ENCODE measurements at places on chromosomes 2 and 18.

- no peak for DNase-seq
Observed at GRCh38 chr2:122858075-122858702, 1102.7 kb downstream of the TSN start.

- peak; percentile 74 for DNase-seq
Observed at GRCh38 chr2:24049485-24050021, at the start of gene FKBP1B. Gene FKBP1B, plus strand, starts transcription at chr2:24049741. Its CDS starts 109 bp downstream, at chr2:24049850.

DNA sequence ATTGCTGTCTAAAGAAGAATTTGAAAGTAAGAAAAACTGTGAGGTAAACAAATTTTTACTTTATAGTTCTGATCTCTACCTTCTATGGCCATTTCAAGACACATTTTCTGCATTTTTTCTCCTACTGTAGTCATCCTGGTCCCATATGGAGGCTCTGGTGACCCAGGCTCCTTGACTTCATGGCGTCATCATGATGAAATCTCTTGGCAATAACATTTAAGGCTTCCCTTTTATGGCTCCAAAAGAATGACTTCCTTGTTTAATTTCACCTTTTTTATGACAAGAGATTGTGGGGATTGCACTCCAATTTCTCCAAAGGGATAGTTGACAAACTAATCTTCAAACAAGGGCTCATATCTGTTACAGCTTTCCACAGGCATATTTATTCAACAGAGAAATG is 143.0 kb upstream of the SCN7A start:
- DNase-seq = no peak

DNA sequence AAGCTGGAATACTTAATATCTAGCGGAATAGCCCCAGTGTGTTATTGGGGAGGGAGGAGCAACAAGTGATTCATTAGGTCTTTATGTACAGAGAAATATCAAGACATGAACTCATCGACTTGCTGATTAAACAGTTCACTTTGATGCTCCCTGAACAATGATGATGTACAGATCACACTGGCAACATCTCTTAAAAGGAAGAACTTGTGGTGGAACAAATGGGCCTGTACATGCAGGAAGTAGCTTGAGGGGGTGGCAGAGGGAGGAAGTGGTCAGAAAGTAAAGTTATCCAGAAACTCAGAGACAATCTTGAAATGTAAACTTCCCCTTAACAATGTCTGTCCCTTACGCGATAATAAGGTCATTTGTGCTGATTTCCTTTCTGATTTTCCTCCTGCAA is 90.5 kb downstream of the NXPH2 start:
- no peak for DNase-seq

Data from activated CD4-positive, alpha-beta memory T cell treated with anti-CD3 and anti-CD28 coated beads, Interleukin-2, amount 10 ng/mL, durations not matched to agents 7 days and 5 days (primary cell).